ENCODE measurements at places on chromosomes 16 and 17.
A peak's percentile ranks its signal among the peaks of the same experiment; 100 is the strongest.

- DNase-seq: no peak
Observed at GRCh38 chr17:74734256-74734655, 2.8 kb upstream of the RAB37 start.

GRCh38 chr16:82402665-82403218 lies 224.0 kb upstream of the CDH13 start:
- no peak for DNase-seq

DNA sequence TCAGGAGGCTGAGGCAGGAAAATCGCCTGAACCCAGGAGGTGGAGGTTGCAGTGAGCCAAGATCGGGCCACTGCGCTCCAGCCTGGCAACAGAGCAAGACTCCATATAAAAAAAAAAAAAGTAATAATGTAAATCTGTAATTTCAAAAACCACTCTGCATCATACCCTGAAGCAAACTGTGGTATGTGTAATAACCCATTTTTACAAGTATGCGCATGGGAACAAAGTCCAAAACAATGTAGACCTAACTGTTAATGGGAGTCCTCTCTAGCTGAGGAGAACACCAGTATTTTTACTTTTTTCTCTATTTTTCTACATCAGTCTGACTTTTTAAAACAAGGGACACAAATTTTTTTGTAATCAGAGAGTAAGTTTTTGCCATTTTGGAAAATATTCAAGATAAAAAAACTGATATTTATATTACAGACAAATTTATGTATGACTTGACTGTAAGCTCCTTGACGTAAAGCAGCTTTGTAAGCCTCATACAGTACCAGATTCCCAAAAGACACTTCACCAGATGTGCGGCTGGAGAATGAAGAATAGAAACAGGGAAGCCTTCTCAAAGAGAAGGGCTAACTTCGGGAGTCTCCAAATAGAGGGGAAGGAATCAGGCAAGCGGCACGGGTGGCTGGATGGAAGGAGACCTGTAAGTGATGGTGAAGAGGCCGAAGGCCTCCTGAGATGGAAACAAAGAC lies 25.7 kb downstream of the CMTM4 start:
- no peak for DNase-seq

DNA sequence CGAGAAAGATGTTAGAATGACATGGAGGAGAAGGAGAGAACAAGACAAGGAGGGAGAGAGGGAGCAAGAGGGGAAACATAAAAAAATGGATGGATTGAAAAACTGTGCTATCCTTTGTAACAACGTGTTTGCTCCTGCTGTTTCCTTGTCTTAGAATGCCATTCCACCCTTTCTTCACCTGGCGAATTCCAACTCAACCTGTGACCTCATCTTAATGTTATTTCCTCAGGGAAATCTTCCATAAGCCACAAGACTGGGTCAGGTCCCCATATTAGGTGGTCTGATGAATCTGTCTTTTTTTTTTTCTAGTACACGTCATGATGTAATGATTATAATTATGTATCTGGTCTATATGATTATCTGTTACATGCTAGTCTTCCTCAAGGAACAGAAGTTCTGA lies 195.0 kb upstream of the MAF start:
- DNase-seq: no peak

DNA sequence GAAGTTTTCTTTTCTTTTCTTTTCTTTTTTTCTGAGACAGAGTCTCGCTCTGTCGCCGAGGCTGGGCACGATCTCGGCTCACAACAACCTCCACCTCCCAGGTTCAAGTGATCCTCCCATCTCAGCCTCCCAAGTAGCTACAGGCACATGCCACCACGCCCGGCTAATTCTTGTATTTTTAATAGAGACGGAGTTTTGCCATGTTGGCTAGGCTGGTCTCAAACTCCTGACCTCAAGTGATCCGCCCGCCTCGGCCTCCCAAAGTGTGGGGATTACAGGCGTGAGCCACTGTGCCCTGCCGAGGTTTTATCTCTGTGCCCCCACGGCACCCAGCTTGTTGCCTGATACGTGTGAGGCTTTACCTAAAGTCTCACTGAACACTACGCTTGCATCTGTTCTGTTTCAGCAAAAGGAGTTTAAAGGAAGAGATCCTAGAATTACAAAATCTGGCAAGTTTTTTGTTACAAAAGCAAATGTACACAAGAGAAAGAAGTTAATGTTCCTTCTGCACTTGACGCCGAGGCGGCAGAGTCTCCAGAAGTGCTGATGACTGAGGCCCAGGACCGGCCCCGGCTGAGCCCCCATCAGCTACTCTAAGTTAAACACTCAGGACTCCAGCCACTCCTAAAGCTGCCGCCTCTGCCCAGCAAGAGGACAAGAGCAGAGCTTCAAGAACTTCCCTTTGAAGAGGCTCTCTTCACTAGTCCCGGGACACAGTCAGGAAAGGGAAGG lies 9.2 kb downstream of the ABCA3 start:
- DNase-seq: no peak

GRCh38 chr16:3909791-3910583 lies 29.5 kb upstream of the CREBBP start:
- DNase-seq: no peak

DNA sequence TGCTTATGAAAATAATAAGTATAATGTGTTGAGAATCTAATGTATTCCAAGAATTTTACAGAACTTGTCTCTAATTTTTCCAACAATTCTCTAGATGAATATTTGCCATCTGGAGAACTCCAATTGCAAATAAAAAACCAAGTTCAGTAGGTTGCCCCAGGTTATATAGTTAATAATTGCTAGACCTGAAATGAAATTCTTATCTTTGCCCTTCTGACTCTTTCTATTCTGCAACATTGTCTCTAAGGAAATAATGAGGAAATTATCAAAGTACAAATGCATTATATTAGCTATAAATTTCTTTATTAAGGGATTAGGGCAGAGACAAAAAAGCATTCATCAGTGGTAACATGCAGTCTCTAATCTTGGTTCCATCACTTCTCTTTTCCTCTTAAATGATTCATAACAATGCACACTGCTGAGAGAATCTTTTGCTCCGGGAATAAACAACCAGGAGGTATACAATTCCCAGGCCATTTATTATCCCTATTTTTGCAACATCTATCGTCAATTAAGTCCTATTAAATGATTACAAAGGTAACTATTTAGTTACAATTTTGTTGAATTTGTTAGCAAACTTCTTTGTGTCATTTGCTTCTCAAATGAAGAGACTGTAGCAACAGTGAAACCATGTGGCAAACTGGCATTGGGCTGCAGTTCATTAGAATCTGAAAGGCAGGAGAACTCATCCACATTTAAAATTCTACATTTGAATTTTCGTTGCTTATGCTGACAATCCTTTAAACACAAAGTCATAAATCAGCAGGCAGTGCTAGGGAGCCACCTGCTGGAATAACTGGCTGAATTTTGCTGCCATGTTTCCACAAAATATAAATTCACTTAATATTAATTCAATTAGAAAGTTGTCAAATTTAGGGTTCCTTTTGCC lies 349.6 kb downstream of the KIF2B start:
- DNase-seq: no peak

DNA sequence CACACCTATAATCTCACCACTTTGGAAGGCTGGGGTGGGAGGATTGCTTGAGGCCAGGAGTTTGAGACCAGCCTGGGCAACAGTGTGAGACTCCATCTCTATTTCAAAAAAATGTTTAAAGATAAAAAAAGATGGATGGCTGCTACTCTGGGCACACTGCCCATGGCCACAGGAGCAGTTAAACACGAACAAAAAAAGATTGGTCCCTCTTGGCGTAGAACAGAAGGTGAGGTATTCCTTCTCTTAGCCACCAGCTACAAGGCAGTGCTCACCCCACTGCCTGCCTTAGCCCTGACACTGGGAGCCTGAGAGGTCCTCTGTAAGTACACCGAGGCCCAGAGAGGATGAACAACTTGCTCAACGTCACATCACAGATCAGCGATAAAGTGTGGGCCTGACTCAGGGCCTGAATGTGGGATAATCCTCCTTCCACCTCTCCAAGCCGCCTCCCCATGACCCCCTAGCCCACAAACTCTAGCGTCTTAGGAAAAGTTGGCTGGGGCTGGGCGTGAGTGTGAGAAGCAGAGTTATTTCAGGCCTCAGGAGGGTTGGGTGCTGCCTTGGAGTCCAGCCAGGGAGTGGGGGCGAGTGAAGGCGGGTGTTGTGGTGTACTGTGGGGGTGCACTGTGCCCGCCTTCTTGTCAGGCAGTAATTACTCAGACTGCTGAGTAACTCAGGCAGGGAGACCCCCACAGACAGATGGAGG lies 2.3 kb upstream of the DPH1 start:
- no peak for DNase-seq

DNA sequence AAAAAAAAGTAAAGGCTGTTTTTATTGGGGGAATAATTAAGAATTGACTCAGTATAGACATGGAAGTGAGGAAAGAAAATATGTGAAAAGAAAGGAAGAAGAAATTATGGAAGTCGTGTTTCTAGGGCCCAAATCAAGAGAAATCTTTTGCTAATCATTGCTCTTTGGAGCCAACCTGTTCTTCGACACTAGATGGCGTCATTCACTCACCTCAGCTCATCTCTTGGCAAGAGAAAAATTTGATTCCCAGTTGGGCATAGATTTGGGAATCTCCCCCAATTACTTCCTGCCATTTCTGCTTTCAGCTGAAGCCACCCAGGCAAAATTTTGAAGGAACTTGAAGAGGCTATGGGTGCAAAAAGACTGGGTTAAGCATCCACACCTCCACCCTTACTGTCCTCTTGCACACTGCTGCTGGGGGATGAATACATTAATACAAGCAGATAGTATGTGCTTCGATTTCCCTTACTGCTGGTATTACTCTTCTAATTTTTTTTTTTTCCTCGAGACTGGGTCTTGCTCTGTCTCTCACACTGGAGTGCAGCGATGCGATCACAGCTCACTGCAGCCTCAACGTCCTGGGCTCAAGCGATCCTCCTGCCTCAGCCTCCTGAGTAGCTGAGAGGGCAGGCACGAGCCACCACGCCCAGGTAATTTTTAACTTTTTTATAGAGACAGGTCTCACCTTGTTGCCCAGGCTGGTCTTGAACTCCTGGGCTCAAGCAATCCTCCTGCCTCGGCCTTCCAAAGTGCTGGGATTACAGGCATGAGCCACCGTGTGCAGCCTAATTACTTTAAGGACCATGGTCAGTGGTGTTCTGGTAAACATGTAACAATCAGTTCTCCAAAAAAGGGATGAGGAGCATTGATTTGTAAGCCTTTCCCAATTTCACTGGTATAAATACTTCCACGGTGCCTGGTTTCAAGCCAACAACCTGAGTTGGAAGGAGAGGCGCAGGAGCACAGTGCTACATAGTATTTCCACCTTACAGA lies 13.5 kb downstream of the PSMD7 start:
- DNase-seq: no peak

GRCh38 chr17:10061111-10061845 lies 137.1 kb downstream of the GAS7 start:
- DNase-seq: peak; percentile 76

DNA sequence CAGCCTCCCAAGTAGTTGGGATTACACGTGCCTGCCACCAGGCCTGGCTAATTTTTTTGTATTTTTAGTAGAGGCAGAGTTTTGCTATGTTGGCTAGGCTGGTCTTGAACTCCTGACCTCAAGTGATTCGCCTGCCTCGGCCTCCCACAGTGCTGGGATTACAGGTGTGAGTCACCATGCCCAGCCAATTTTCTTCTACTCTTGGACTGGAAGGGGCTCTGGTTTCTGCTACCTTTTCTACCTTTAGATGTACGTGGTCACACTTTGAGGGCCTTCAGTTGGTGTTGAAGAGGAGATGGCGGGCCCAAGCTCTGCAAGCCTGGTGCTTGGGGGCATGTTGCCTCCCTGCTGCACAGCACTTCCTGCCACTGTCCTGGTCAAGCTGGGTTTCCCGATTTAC lies 173.6 kb downstream of the PRKCA start:
- DNase-seq: no peak

DNA sequence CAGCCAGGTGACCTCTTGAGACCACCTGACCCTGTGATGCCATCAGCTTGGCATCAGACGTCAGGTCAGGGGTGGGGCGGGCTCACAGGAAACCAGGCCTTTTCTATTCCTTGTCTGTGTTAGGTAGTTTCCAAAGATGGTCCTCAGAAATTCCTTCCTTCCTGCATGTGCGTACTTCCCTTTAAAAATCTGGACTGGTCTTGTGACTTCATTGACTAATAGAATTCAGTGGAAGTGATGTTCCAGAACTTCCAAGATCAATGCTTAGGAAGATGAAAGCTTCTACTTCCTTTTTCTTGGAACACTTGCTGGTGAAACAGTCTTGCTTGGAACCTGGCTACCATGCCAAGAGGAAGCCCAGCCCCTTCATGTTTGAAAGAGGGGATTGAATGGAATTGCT lies 10.0 kb upstream of the N4BP1 start:
- no peak for DNase-seq

DNA sequence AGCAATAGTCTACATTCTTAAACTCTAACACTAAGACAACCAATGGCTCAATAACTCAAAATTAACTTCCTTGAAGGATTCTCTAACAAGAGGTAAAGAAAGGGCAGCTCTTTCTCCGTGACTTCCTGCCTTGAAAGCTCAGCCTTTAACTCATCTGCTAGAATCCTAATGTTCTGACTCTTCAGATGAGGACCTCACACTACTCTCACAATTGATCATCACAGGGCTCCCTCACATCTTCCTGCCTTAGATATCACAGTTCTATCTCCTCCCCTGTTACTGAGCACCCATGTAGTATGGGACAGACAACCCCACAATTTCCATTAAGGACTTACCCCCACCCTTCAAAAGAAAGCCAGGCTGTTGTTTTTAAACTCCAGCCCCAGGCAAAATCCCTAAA lies 33.5 kb downstream of the SMURF2 start:
- no peak for DNase-seq

DNA sequence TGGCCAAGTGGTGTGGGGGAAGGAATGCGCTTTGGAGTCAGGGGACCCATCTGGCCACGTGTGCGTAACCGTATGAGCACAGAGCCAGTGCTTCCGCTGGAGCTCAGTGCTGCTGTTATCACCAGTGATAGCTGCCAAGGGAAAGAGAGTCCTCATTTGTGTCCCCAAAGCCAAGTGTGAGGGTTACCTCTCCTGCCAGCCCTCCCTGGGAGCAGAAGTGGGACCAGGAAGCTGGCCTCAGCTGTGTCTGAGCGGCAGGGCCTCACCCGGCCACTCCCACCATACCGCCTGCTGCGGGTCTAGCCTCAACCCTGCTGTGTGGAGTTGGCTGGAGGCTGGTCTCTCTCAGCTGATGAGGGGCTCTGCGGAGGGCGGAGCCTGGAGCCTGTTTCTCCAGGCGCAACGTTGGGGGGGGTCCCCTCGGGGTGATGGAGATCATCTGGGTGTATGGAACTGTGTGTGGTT lies 44.5 kb downstream of the MEAK7 start:
- DNase-seq: peak; percentile 55

DNA sequence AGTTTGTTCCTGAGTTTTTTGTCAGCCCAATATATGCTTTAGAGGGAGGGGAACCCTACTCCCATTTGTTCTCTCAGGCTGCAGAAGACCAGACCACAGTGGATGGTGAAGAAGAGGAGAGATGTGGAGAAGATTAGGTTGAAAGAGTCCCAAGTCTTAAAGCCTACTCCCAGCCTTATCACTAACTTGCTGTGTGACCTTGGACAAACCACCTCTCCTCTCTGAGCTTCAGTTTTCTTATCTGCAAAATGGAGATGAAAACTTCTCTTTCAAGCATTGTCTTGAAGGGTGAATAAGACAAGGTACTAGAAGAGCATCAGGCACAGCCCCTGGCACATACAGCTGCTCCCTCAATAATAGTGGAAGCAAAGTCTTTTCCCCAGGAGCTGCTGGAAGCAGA lies 15.1 kb upstream of the LHX1 start:
- peak; percentile 2 for DNase-seq

All from aorta (tissue), 5 donors.